ENCODE measurements at places on chromosomes 13 and 19.
A peak's percentile ranks its signal among the peaks of the same experiment; 100 is the strongest.

DNA sequence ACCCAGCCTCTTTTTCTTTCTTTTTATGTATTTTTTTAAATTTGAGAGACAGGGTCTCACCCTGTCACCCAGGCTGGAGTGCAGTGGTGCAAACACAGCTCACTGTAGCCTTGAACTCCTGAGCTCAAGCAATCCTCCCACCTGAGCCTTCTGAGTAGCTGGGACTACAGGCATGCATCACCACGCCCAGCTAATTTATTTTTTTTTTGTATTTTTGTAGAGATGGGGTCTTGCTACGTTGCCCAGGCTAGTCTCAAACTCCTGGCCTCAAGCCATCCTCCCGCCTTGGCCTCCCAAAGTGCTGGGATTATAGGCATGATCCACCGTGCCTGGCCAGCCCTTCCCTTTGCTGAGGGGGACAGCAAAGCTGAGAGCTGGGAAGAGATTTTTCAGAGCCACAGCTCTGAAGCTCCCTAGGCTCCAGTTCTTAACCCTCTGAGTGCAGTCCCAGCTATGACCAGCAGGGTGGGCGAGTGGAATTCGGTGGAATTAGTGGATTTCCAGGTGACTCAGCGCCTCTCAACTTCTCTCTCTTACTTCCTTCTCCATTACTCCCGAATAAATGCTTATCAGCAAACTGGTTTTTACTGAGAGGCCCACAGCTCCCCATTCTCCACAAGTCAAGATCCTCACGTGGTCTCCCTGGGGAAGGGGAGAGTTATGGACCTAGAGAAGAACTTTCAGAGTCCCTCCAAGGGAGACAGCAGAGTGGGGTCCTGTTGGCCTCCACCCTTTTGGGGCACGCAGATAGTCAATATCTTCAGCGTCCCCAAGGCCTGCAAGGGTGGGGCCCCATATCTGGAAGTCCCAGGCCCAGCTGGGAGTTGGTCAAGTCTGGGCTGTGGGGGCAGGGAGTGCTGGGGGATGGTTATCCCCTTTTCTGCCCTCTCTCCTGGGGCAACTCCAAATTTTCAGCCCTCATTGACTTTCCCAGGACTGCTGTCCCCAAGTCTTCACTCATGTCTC is 1.2 kb downstream of the BLVRB start:
- DNase-seq, result peak; percentile 71

DNA sequence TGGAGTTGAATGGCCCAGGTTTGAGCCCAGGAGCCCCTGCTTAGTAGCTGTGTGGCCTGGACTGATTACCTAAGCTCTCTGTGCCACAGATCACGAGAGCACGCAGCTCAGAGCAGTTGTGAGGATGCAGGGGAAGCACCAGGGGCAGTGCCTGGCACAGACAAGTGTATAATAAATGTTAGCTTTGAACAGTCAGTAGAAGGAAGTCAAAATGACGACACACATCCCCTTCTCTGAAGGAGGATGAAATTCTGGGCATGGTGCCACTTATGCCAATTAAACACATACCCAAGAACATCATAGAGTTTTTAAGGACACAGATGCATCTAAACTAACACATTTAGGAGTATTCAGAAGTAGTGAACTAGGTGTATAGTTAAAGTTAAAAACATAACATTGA is 24.9 kb upstream of the SIGLEC11 start:
- DNase-seq, result no peak

GRCh38 chr13:36413161-36413560 is 19.1 kb upstream of the CCNA1 start:
- DNase-seq, result no peak

GRCh38 chr19:48968179-48968661 is 3.1 kb downstream of the FTL start:
- no peak for DNase-seq
